Activated naive CD8-positive, alpha-beta T cell treated with anti-CD3 and anti-CD28 coated beads for 36 hours (primary cell): ENCODE measurements at places on chromosomes 1 and 21. TPM values are rescaled to one million over a fixed set of nuclear protein-coding genes. Genes with fewer than 3 reads are reported as not detected.

- H3K27me3 ChIP-seq: no peaks in the 10 kb centered on the region
- no peaks in the 10 kb centered on the region for H3K36me3 ChIP-seq
- H3K27ac ChIP-seq: no peak overlapping the region
- H3K4me1 ChIP-seq: no peaks in the 10 kb centered on the region
- no peak overlapping the region for H3K4me3 ChIP-seq
Observed at GRCh38 chr1:81887421-81888144, 86.8 kb downstream of the ADGRL2 start.

DNA sequence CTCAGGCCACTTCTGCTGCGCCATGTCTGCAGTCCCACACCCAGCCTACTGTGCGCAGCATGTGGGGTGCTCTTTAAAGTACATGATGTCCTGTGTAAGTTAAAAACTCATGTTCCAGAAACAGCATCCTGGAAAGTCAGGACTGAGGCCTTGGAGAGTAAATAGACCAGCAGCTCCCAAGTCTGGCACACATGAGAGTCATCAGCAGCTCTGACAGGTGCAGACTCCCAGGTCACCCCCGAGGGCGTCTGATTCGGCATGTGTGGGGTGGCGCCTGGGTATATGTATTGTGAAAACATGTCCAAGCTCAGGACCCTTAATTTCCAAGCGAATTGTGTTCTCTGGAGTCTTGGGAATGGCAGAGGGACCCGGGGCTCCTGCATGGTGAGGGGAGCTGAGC lies 120.1 kb upstream of the RUNX3 start:
- no peak for DNase-seq
- H3K4me1 ChIP-seq: no peaks in the 10 kb centered on the region
- no peak overlapping the region for H3K27ac ChIP-seq
- H3K36me3 ChIP-seq: no peaks in the 10 kb centered on the region
- peaks cover 12% of the 10 kb centered on the region for H3K27me3 ChIP-seq
- no peak overlapping the region for H3K4me3 ChIP-seq

GRCh38 chr1:23619299-23620188 lies 60.2 kb upstream of the ID3 start:
- DNase-seq: peak; percentile 87
- peak overlapping the region; percentile 54 for H3K4me3 ChIP-seq
- no peaks in the 10 kb centered on the region for H3K27me3 ChIP-seq
- peaks cover 10% of the 10 kb centered on the region for H3K36me3 ChIP-seq

DNA sequence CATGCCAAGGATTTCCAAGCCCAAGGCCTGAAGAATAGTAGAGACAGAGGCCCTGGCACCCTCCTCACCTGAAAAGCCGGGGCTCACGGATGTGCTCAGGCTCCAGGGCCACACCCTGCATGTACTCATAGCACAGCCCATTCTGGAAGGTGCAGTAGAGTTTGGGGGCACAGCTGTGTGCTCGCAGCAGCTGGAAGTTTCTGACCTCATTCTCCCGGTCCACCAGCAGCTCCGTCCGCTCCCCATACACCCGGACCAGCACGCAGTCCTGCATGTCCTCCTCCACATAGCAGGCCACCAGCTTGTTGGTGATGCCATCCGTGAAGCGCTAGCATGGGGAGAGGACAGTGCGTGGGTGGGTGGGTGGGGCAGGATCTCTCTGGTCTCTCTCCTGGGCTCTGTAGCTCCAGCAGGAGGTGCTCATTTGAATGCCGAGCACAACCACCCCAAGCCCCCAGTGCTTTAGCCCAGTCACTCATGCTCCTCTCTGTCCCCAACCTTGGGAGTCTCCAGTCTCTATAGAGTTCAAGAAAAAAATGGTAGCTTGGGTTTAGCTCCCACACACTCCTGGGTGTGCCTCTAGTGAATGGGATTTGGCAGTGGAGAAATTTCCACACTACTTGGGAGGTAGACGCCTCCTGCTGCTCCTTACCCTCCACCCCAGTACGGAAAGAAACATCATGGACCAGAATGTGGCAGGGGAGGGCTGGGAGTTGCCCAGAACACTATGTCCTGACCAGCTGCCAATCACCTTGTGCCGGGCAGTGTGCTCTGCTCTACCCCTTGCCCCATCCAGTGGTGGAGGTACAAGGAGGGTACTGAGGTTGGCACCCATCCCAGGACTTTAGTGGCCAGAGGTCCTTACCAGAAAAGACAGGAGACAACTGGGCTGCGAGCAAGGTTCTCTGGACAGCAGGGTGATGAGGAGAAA lies 1.9 kb downstream of the ETNK2 start:
- H3K4me3 ChIP-seq: no peak overlapping the region
- H3K27me3 ChIP-seq: peaks cover 5% of the 10 kb centered on the region
- no peak for DNase-seq
- no peaks in the 10 kb centered on the region for H3K4me1 ChIP-seq
- no peaks in the 10 kb centered on the region for H3K36me3 ChIP-seq
- H3K27ac ChIP-seq: no peak overlapping the region

DNA sequence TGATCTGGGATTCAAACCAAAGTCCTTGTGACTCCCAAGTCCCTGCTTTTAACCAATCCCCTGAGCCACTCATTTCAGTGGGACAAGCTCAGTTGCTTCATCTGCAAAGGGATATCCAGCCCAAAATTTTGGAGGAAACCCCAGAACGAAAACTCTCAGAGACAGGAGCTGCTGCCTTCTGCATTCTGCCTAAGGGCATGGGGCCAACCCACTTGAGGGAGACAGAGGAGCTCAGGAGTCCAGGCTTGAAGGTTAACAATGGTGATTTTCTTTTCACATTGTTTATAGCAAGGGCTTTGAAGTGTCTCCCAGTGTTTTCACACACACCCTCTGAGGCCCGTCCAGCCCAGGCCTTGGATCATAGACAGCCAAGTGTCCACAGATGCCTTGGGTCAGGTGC lies 148.1 kb upstream of the CTTNBP2NL start:
- H3K27ac ChIP-seq: no peak overlapping the region
- H3K36me3 ChIP-seq: no peaks in the 10 kb centered on the region
- no peaks in the 10 kb centered on the region for H3K4me1 ChIP-seq
- DNase-seq: no peak
- peaks cover 6% of the 10 kb centered on the region for H3K27me3 ChIP-seq

- H3K4me3 ChIP-seq: no peak overlapping the region
- peaks cover 6% of the 10 kb centered on the region for H3K36me3 ChIP-seq
- H3K27ac ChIP-seq: no peak overlapping the region
- H3K27me3 ChIP-seq: no peaks in the 10 kb centered on the region
Observed at GRCh38 chr1:54331091-54331772, 75.0 kb downstream of the SSBP3 start.

DNA sequence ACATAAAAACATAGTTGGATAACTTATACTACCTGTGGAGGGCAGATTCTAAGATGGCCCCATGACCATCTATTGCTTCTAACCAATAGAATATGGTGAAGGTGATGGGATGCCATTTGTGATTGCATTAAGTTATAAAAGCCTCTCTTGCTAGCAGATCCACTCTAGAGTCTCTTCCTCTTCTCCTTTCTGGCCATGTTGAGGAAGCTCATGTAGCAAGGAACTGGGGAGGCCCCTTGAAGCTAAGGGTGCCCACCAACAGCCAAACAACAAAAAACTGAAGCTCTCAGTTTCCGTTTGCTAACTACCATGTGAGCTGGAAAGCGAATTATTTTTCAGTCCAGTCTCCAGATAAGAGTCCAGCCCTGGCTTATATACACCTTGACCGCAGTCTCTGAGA lies 16.0 kb upstream of the AGO1 start:
- H3K4me1 ChIP-seq: no peaks in the 10 kb centered on the region

The SLC35A3 gene
- 15.8 TPM for total RNA-seq

The MFSD2A gene
- 20.2 TPM for total RNA-seq

The CHRM3 gene
- total RNA-seq: not detected

The KCNQ4 gene
- 0.64 TPM for total RNA-seq

The C1orf105 gene
- total RNA-seq: not detected

The CHML gene
- 24.3 TPM for total RNA-seq
